Glomerular endothelial cell (primary cell): ENCODE measurements at places on chromosomes 7 and 10. TPM values are rescaled to one million over a fixed set of nuclear protein-coding genes. Genes with fewer than 3 reads are reported as not detected.

EVX1 gene
- not detected in 2 replicates for total RNA-seq

GRM8 gene
- 0.19 TPM in 1 of 2 replicates, not detected in the other for total RNA-seq

SEC24C gene
- total RNA-seq = 67.6 and 72.3 TPM in 2 replicates

EGR2 gene
- 0.06 TPM in 1 of 2 replicates, not detected in the other for total RNA-seq

HOXA10 gene
- 8.1 and 10.3 TPM in 2 replicates for total RNA-seq

OTUD1 gene
- total RNA-seq = 7.9 and 14.2 TPM in 2 replicates

UTF1 gene
- not detected in 2 replicates for total RNA-seq

ZNF777 gene
- 14.3 and 14.9 TPM in 2 replicates for total RNA-seq

CRYGN gene
- total RNA-seq = not detected in 2 replicates

ORC5 gene
- 20.6 and 32.3 TPM in 2 replicates for total RNA-seq

CDH23 gene
- not detected in 2 replicates for total RNA-seq

SPDYE5 gene
- total RNA-seq = not detected in 2 replicates

TRIM50 gene
- total RNA-seq = not detected in 2 replicates
